Immature natural killer cell (primary cell): ENCODE measurements at places on chromosomes 12 and 14. TPM values are rescaled to one million over a fixed set of nuclear protein-coding genes. Genes with fewer than 3 reads are reported as not detected.

Gene GARIN6
- polyA plus RNA-seq: not detected

Gene KRT7
- polyA plus RNA-seq: not detected

Gene FOXN4
- not detected for polyA plus RNA-seq

Gene GPATCH2L
- polyA plus RNA-seq: 9.4 TPM

Gene SSPN
- not detected for polyA plus RNA-seq

Gene RHEBL1
- polyA plus RNA-seq: 22.5 TPM

Gene CIROP
- not detected for polyA plus RNA-seq

Gene CACNA1C
- 0.05 TPM for polyA plus RNA-seq

Gene ARHGEF40
- polyA plus RNA-seq: not detected

Gene IAPP
- polyA plus RNA-seq: not detected

Gene DAO
- not detected for polyA plus RNA-seq

Gene FAM186B
- not detected for polyA plus RNA-seq

Gene GPR162
- not detected for polyA plus RNA-seq

Gene MYH7
- not detected for polyA plus RNA-seq
